ENCODE measurements at places on chromosomes 1 and 21.
A peak's percentile ranks its signal among the peaks of the same experiment; 100 is the strongest.

DNA sequence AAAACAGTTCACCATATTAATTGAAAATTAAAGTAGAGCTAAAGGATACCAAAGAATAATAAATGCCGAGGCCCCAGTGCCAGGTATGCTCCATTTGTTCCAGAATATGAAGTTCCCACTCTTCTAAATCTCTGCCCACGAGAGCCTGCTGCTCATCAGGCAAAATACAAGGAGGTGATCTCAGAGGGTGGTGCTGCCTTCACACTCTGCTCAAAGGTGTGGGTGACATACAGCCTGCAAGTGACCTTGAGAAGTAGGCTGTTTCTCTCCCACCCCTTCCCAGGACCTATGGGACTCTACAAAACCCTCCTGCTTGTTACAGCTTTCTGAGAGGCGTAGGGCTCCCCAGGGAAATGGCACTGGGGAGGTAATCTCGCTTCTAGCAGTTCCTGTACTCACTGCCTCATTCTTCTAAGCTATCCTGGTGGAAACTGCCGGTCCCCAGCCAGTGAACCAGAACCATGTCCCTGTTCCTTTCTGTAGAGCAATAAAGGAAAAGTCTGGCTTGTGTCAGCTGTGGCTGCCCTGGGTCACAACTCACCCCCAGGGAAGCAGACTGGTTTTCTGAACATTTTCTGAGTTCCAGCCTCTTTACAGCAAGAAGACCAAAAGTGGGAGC, 26.9 kb upstream of the DPT start:
- DNase-seq: no peak

GRCh38 chr1:196649990-196650389, 1.9 kb upstream of the CFH start:
- DNase-seq: no peak

- DNase-seq: no peak
Measured at GRCh38 chr1:25821112-25821476, 1.3 kb downstream of the MTFR1L start.

- DNase-seq: no peak
Measured at GRCh38 chr1:155171836-155172731, 1.0 kb downstream of the KRTCAP2 start.

DNA sequence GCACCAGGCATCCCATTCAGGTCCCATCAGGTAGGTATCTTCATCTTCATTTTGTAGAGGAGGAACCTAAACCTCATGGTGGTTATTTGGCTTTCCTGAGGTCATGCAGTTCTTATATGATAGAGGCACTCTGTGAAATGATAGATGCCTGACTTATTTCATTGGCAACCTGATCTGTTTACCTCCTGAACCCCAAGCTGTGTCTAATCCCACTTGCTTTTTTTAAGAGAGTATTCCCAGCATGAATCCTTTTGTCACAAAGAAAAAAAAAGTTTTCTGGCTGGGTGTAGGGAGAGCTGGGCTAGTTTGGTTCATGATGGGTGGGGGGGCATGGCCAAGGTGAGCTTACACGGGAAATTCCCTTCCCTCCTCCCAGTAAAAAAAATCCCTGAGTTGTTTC, 154.2 kb downstream of the TENT5C start:
- no peak for DNase-seq

DNA sequence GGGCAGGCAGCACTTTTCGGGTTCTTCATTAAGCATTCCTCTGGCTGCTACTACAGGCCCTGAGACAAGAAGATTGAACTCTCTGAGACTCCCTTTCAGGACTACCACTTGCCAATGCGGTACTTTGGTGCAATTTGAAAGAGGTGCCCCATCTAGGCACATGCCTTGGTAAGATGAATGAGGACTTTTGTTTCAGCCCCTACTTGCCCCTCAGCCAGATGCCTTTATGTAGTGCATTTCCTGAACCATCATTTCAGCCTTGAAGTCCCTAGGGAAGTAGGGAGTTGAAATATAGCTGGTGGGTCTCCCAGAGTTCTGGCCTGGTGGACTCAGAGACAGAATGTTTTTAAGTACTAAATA, 123.8 kb downstream of the PLXNA2 start:
- no peak for DNase-seq

GRCh38 chr1:107919953-107920352, 45.0 kb downstream of the VAV3 start:
- no peak for DNase-seq

- no peak for DNase-seq
Measured at GRCh38 chr1:64855557-64855956, 110.7 kb downstream of the RAVER2 start.

GRCh38 chr21:42465803-42466127, 30.3 kb downstream of the RSPH1 start:
- no peak for DNase-seq

DNA sequence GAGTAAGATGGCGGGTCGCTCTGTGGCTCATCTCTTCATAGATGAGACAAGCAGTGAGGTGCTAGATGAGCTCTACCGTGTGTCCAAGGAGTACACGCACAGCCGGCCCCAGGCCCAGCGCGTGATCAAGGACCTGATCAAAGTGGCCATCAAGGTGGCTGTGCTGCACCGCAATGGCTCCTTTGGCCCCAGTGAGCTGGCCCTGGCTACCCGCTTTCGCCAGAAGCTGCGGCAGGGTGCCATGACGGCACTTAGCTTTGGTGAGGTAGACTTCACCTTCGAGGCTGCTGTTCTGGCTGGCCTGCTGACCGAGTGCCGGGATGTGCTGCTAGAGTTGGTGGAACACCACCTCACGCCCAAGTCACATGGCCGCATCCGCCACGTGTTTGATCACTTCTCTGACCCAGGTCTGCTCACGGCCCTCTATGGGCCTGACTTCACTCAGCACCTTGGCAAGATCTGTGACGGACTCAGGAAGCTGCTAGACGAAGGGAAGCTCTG, 2.4 kb downstream of the TNFAIP8L2 start:
- DNase-seq: peak; percentile 37

DNA sequence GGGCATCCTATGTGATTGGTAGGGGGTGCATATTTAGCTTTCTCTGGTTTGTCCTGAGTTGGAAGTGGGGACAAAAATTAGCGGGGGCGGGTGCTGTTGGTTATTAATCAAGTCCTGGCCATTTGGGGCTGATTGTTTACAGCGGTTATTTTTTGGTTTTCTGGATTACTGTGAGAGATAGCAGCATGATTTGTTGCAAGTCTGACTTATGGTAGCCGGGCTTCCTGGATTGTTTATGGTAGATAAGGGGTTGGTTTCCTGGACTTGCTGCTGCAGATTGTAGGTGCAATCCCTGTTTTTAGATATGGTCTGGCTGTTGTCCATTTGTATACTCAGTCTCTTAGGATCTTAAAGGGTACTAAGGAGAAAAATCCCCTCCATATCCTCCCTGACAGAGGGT, 12.1 kb upstream of the PROK1 start:
- no peak for DNase-seq

GRCh38 chr1:115082949-115083348, 6.4 kb downstream of the TSPAN2 start:
- DNase-seq: no peak

GRCh38 chr1:38153778-38154470, 107.3 kb upstream of the POU3F1 start:
- DNase-seq: no peak

- DNase-seq: no peak
Measured at GRCh38 chr1:238826891-238827290, 559.5 kb upstream of the CHRM3 start.

DNA sequence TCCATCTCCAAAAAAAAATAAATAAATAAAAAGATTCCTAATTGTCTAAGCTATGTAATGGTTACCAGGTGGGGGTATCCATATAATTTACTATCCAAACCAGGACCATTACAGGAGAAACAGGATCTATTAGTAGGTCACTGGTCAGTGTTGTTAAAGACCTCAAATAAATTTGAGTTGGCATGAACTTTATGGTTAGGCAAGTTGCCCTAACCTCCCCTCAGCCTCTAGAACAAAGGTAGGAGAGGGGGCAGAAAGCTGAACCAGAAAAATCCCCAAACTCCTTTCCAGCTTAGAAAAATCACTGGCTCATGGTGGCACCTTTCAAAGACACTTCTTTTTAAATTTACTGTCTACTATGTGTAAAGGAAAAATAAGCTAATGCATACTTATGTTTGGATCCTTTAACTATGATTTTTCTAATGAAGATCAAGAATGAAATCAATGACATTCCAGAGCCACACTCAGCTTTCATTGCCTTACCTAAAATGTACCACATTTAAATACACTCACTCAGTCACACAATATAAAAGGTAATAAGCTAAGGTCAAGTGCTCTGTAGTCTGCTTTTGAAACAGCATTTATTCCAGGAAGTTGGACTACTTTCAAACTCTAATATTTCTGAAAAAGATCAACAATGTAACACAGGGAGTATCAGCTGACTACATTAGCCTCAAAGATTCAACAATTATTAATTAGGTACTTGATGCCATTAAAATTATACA, 13.8 kb downstream of the EIF4G3 start:
- DNase-seq: no peak

DNA sequence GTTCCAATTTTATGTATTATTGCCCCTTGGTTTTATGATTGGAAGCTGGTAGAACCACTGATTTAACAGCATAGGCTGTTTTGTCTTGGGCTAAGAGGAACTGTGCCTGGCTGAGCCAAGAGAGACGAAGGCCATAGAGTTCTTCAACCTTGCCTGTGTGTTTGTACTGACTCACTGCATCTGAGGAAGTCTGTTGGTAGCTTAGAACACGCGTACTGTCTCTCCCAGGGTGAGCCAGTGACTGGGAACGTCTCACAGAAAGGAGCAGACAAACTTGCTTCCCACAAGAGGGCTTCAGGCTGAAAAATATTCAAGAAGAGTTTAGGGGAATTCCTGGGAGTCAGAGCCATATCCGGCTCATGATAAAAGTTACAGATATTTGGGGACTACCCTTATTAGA, 14.9 kb downstream of the TMEM51 start:
- DNase-seq: no peak

DNA sequence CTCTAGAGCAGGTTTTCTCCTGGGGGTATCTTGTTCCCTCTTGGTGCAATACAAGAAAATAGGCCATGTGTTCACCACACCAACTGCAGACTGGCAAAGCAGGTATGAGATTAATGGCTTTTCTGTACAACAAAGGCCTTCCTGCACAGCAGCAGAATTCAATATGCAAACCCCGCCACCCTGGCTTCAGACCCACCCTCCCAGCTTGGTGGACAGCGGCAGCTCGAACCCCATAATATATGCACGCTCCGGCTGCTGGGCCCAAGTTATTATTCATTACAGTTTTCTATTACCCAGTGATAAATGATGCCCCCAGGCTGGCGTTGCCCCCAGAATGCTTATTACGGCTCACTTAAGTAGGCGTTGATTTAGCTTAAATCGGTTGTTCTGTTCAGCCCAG, 144.2 kb downstream of the RRAGC start:
- DNase-seq: no peak

- no peak for DNase-seq
Measured at GRCh38 chr1:51331206-51332100, 1.1 kb upstream of the TTC39A start.

GRCh38 chr1:74703386-74704182, 29.3 kb downstream of the CRYZ start:
- DNase-seq: no peak

GRCh38 chr21:17783481-17784179, 35.5 kb downstream of the C21orf91 start:
- no peak for DNase-seq

- DNase-seq: no peak
Measured at GRCh38 chr1:43383449-43383848, 6.2 kb downstream of the MED8 start.

Measured in stimulated activated CD4-positive, alpha-beta T cell treated with anti-CD3 and anti-CD28 coated beads, Interleukin-1b, Interleukin-23, amount 100 ng/mL, for 48 hours (primary cell).